Esophagus squamous epithelium (tissue), 5 donors: ENCODE measurements at places on chromosomes 3 and 15.

GRCh38 chr3:183517607-183518006 is 37.9 kb downstream of the KLHL6 start:
- DNase-seq = no peak

DNA sequence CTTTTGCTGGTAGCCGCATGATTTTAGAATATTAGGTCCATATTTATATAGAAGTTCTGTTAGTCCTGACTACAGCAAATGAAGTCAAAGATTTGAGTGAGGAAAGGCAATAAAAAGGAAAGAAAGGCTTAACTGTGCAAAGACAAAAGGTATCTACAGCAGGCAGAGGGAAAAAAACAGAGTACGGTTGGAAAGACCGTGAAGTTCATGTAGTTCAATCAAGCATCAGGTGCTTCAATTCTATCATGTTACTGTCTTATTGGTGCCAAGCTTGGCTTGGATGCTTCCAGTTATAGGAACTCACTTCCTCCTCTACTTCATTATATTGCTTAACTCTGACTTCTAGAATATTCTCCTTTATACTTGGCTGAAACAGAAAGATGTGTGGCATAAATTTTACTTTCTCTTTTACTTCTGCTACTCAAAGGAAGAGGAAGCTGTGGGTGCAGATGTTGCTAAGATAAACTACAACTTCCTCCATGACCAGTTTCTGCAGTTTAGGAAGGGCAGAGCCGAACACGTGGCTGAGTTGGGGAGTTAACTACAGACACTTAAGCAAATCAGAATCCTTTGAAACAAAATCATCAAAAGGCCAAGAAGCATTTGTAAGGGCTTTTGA is 72.6 kb upstream of the ZBED2 start:
- DNase-seq = peak; percentile 21

- no peak for DNase-seq
Measured at GRCh38 chr3:31129241-31129640, 234.8 kb upstream of the GADL1 start.

DNA sequence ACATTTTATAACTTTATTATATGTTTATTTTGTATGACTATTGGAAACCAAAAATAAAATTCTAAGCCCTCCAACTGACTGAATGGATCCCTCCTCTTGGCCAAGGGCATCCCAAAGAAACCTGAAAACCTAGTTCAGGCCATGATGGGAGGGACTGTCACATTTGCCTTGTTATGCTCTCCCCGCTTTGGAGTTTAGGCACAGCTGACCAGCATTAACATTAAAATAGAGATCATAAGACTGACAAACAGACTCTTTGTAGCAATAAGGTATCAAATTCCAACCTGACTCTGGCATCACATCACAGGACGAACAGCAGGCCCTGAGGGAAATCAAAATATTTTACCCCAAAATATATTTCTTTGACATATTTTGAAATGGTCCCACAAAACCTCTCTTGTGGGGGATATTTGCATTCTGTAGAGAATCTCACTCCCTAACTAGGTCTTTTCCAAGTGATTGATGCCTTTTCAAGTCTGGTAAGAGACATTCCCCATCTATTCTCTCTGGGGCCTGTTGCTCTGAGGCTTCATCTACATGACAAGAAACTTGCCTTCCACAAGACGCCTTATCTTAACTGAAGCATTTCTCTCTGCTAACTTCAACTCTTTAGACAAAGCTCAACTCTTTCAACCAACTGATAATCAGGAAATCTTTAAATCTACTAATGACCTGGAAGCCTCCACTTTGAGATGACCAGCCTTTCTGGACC is 81.8 kb upstream of the PRR23E start:
- DNase-seq = no peak

DNA sequence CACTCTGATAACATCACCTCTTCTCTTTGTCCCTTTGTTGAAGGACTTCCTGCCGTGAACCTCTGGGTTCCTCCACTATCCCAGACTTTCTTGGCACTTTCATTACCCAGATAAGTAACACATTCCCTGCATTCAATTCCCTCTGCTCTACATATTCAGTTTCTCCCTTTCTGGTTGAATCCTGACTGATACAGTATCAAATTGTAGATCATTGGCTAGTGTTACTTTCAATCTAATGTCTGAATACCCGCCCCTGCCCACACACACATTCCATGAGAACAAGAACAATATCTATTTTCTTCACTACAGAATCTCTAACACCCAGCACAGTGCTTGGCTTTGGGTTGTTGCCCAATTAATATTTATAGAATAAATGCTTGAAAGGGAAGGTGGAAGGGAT is 163.5 kb downstream of the ABHD5 start:
- no peak for DNase-seq

DNA sequence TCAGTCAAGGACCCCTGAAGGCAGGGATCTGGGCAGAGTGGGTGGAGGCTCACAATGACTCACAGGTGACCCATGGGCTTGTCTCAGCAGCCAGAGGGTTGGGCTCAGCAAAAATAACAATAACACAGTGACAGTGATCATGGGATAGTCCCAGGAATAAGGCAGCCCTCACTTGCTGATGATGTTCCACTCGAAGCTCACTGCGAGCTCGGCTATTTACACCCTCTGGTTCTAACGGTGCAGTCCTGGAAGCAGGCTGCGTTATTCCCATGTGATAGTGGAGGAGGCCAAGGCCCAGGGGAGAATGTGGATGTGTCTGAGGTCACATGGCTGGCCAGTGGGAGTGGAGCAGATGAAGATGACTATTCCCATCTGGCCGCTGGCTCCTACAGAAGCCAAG is 16.2 kb downstream of the CCDC33 start:
- no peak for DNase-seq

DNA sequence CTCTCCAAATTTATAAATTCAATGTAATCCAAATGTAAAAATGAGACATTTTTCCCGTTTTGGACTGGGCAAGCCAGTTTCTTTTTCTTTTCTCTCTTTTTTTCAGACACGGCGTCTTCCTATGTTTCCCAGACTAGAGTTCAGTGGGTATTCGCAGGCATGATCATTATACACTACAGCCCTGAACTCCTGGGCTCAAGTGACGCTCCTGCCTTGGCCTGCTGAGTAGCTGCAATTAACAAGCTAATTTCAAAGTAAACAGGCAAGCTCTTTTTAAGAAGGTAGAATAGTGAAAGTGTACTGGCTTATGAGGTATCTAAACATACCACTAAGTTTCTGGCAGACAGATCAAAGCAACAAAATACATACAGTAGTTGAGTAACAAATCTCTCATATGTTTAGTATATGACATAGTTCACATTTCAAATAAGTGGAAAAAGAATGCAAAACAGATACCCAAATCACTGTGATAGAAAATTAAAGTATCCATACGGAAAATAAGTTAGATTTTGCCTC is 13.5 kb downstream of the HIGD1A start:
- no peak for DNase-seq

DNA sequence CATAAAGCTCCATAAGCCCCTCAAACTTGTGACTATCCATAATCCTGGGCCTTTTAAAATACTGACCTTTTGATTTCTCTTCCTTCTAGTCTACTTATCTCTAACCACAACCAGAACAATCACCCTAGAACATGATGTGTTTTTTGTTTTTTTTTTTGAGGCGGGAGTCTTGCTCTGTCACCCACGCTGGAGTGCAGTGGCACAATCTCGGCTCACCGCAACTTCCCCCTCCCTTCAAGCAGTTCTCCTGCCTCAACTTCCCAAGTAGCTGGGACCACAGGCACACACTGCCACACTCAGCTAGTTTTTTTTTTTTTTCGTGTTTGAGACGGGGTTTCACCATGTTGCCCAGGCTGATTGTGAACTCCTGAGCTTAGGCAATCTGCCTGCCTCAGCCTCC is 25.1 kb downstream of the VPS39 start:
- DNase-seq = no peak

DNA sequence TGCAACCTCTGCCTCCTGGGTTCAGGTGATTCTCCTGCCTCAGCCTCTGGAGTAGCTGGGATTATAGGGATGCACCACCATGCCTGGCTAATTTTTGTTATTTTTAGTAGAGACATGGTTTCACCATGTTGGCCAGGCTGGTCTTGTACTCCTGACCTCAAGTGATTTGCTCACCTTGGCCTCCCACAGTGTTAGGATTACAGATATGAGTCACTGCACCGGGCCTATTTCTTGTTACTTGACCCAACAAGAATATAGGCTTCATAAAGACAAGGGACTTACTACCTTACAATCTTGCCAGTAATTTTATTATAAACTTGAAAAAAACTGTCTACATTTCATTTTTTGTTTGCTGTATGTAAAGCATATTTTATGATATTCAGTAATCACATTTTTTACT is 21.4 kb upstream of the ZBTB47 start:
- no peak for DNase-seq

DNA sequence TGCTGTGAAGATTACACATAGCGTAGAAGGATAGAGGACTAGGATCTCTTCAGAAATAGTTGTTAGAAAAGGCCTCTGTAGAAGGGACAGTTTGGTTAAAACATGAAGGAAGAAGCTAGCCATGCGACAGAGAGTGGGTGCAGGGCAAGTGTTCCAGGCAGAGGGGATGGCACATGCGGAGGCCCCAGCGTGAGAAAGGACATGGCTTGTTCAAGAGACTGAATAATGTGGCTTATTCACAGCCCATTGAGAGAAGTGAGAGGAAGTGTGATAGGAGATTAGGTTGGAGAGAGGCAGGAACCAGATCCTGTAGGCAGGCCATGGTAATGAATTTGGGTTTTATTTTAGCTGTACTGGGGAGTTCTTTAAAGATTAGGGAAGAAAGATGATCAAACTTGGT is 56.4 kb downstream of the NEO1 start:
- no peak for DNase-seq

- no peak for DNase-seq
Measured at GRCh38 chr15:88376574-88377174, 90.5 kb downstream of the MRPL46 start.

DNA sequence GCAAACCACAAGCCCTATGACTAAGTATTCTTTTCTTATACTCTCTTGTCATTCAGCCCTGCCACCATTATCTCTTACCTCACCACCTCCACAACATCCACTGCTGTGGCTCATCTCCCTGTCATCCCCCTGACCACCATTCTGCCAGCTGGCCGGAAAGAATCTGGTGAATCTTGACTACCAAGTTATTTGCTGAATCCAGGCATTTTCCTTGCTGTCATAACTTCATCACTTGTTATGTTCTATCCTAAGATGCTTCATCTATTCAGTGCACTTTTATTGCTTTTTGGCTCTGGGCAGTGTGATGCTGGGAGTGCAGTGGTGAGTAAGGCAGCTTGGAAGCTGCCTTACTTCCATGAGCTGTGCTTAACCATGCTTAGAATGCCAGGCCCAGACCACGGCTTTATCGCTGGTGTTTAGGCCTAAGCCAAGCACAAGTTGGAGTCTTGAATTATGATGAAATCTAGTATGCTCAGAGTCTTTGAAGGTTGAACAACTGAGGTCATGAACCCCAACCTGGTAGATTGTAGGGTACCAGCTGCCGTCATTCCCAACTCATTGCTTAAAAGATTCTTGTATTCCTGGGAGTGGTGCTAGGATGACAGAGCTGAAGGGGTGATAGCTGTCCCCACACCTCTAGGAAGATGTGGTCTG is 27.0 kb upstream of the APH1B start:
- no peak for DNase-seq

DNA sequence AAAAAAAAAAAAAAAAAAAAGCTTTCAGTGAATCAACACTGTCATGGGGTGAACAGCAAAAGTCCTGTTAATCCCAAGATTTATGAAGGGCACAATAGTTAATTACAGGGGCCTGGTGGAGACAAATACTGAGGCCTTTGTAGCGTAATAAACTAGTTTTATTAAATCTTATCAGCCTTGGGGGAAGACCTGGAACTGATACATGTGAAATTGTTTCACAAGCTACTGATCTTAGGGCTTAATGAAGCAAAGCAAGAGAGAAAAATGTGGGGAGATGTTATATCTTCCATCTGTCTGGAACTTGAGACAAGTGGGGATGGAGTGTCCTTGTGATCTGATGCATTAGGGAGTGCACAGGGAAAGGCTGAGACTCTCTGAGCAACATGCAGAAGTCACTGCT is 47.9 kb upstream of the OSBPL11 start:
- no peak for DNase-seq

DNA sequence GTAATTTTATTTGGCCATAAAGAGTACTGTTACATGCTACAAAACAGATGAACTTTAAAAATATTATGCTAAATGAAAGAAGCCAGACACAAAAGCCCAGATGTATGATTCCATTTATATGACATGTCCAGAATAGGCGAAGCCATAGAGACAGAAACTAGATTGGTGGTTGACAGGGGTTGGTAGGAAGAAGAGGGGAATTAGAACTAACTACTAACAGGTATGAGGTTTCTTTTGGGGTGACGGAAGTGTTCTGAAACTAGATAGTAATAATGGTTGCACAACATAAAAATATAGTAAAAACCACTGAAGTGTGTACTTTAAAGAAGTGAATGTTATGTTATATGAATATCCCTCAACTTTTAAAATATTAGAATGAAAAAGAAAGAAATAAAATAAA is 66.1 kb downstream of the GBE1 start:
- DNase-seq = no peak

DNA sequence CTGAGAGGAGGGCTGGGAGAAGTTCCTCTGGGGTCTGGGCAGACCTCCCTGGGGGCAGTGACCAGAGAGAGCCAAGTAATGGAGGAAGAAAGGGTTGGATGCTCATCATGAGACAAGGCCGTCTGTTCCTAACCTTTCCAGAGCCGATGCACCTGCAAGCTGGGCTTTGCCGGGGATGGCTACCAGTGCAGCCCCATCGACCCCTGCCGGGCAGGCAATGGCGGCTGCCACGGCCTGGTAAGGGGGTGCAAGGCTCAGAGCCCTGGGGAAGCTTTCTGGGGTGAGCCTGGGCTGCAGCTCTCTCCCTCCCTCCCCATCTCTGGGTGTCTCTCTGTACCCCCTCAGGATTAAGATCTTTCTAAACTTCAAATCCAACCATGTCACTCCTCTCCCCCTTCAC is 16.4 kb downstream of the STAB1 start:
- no peak for DNase-seq

GRCh38 chr15:66997212-66997611 is 68.2 kb upstream of the SMAD3 start:
- DNase-seq = no peak

GRCh38 chr3:149369991-149370866 is 7.2 kb downstream of the TM4SF1 start:
- DNase-seq = no peak

- no peak for DNase-seq
Measured at GRCh38 chr15:41487802-41488201, 5.9 kb upstream of the ITPKA start.

DNA sequence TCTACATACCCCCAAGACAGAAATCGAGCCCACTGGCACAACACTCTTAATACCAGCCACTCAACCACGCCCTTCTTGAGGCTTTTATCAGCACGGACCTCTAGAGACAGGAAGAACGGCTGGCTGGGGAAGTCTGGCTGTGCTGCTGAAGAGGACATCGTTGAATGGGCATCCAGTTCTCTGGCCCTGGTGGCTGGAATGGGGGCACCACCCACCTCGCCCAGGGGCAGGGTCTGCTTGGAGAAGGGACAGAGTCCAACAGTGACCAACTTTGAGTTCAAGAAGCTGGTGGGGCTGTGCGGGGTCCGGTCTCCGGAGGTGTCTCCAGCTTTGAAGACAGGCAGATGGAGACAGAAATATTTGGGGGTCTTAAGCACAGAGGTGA is 77.5 kb downstream of the ATP10A start:
- DNase-seq = no peak
